ENCODE measurements at places on chromosomes 2 and 18.

DNA sequence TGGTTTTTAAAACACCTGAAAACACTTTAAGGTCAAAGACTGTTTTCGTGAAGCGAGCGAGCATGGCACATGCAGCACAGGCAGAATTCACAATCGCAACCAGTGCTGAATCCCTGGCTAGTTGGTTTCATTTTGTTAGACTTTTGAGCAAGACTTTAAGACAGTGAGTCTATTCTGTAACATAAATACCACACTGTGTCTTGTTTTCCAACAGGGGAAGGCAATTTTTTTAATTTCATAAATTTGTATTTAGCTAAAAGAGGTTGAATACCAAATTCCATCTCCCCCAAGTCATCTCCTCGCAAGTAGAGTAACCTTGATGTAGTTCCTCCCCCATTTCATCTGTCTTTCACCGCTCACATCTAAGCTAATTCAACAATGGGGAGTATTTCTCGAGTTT, 1.4 kb downstream of the CERKL start:
- DNase-seq = no peak

- DNase-seq = no peak
Measured at GRCh38 chr18:13242797-13243196, 24.2 kb downstream of the LDLRAD4 start.

DNA sequence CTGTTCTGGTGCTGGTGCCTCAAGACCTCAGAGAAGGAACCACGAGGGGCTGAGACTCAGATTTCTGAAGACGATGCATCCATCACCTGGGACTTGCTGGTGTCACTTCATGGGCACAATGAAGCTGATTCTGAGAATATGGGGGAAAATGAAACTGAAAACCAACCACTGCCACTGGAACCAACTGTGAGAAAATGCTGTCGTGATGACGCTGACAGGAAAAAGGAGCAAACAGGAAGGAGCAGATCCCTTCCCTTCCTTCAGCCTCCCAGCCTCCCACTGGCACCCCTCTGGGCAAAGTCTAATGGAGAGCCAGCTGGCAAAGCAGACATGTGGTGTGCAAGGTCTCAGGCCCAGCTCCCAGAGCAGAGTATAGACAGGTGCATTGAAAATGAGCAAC, 109.7 kb downstream of the FOXI3 start:
- no peak for DNase-seq

- DNase-seq = no peak
Measured at GRCh38 chr2:239720361-239721360, 304.5 kb downstream of the NDUFA10 start.

DNA sequence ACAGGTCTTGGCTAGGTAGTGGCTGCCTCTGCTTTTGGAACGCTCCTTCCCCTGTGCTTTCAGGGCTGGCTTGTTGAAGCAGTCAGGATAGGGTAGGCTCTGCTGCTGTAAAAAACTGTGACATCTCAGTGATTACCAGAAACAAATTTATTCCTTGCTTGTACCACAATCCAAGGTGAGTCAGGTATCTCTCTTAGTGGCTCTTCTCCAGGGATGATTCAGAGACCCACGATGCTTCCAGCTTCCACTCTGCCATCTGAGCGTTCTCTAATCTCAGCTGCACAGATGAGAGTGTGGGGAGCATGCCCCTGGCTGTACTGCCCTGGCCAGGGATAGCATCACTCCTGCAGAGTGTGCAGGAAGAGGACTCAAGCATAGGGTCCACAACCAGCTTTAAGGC, 174.9 kb downstream of the VAPA start:
- DNase-seq = no peak

GRCh38 chr2:170213651-170214050, 35.7 kb downstream of the MYO3B start:
- DNase-seq = no peak

- no peak for DNase-seq
Measured at GRCh38 chr2:105739426-105739825, 5.3 kb upstream of the NCK2 start.

DNA sequence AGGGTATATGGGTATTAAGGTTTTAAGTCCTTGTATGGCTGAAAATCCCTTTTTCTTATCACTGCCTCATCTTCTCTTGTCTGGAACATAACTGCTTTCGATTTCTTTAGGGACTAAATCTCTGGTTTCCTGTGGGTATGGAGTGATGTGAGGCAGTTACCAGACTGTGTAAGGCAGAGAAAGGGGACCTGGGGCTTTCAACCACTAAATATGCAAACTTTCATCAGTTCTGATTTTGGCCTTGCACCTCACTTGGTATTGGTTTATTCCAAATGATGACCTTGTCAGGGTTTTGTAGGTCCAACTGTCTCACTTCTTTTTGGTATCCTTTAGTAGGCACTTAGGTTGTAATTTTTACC, 9.3 kb downstream of the MAP4K4 start:
- DNase-seq = no peak

GRCh38 chr2:206989311-206989710, 50.0 kb downstream of the CPO start:
- DNase-seq = no peak

DNA sequence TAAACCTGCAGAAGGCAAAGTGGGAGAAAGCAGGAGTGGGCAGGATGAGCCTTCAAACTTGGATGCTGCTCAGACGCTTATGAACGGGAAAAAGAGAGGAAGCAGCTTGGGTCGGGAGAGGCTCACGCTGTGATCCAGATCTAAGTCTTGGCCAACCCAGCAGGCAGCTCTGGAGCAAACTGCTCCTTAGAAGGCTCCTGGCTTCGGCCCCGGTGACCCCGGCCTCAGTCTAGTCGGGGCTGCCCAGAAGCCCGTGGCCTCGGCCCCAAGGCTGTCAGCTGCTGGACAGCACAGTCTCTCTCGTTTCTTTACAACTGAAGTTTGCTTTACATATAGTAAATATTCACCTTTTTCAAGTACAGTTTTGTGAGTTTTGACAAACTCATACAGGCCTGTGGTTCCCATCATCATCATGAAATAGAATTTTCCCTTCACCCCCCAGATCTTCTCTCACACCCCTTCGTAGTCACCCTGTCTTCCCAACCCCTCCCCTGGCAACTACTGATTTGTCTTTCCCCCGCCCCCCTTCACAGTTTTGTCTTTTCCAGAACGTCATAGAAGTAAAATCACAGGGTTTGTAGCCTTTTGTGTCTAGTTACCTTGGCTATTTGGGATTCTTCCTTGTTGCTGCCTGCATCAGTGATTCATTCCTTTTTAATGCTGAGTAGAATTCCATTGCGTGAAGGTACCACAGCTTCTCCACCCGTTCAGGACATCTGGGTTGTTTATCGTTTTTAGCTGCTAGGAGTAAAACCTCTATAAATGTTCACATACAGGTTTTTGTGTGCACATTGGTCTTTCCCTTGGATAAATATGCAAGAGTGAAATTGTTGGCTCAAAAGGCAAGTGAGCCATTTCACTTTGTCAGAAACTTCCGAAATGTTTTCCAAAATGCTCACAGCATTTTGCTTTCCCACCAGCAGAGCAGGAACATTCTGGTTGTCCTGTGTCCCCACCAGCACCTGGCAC, 35.1 kb downstream of the MYO7B start:
- peak; percentile 8 for DNase-seq

GRCh38 chr2:209334188-209335017, 89.4 kb upstream of the MAP2 start:
- no peak for DNase-seq

DNA sequence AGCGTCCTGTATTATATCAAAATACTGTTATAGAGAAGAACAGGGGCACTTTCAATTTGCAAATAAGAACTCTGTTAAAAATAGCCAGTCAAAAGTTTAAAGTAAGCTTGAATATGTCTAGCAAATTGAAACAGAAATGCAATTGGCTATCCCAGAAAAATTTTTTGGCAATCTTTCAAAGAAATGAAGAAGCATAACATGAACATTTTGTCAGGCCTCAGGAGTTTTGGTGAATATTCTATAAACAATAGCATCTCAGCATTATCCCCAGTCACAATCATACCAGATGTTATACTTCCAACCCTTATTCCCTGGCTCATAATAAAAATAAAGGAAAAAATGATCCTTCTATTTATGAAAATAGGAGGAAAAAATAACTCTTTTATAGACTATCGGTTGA, 252.4 kb downstream of the GRB14 start:
- no peak for DNase-seq
